IPS DF 19.7 (cell line): ENCODE measurements at places on chromosomes 2 and 18.
A peak's percentile ranks its signal among the peaks of the same experiment; 100 is the strongest.

- DNase-seq, result no peak
Measured at GRCh38 chr2:60353863-60354262, 199.6 kb downstream of the BCL11A start.

DNA sequence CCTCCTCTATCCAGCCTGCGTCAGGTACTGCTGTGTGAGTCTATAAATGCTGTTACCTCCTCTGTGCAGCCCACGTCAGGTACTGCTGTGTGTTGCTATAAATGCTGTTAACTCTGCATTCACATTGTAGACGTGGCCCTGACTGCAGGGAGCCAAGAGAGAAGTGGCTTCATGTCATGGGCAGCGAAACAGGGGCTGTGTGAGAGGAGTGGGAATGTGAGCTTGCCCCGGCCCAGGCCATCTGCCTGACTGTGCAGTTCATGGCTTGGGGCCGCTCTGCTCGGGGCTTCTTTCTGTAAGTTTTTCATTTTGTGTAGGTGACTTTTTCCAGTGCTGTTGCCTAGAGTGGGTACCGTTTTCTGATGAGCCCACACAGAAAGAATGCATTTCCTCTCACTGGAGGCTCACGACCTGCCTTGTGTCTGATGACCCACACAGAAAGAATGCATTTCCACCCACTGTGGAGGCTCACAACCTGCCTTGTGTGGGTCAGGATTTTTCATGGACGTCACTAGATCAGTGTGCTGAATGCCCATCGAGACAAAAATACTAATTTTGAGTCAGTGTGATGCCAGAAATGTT lies 104.5 kb downstream of the SNTG2 start:
- DNase-seq, result no peak

- DNase-seq, result no peak
Measured at GRCh38 chr2:216698895-216699294, 3.5 kb upstream of the IGFBP5 start.

GRCh38 chr2:172671501-172671900 lies 64.1 kb upstream of the RAPGEF4 start:
- DNase-seq, result no peak

- no peak for DNase-seq
Measured at GRCh38 chr18:24039671-24040070, 25.1 kb downstream of the TTC39C start.

GRCh38 chr18:63562284-63562683 lies 20.1 kb downstream of the SERPINB12 start:
- no peak for DNase-seq

DNA sequence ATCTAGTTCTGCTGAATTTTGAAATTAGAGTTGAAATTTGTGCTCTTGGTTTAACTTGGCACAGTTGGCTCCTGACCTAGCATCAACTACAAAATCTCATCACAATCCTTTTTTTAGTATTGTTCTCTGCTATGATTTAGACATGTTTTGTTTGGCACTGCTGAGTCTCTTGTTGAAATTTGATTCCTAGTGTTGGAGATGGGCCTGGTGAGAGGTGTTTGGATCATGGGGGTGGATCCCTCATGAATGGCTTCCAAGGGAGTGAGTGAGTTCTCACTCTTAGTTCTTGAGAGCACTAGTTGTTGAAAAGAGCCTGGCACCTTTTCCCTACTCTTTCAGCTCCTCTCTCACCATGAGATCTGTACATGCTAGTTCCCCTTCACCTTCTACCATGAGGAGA lies 605.6 kb upstream of the SLC39A10 start:
- no peak for DNase-seq

- no peak for DNase-seq
Measured at GRCh38 chr2:12773586-12774394, 57.1 kb downstream of the TRIB2 start.

DNA sequence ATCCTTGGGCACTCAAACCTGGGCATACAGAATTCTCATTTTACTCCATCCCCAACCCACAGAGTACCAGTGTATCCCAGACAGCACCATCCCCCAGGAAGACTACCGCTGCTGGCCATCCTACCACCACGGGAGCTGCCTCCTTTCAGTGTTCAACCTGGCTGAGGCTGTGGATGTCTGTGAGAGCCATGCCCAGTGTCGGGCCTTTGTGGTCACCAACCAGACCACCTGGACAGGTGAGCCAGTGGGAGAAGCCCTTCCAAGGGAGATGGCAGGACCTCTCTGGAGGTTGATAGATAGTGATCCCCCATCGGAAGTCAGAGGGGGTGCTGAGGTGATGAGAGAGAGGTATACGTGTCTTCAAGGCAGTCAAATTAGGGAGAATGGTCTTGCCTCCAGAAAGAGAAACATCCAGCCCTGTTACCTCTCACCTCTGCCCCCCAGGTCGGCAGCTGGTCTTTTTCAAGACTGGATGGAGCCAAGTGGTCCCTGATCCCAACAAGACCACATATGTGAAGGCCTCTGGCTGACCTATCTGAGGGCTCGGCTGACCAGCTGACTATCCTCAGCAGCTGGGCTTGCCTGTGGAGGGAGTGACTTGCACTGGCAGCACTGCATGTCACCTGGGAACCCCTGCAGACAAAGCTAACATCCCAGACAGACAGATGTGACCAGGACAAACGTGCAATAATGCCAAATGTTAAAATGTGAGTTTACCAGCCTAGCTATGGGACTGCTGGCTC lies 9.5 kb downstream of the PKDCC start:
- DNase-seq, result no peak

- DNase-seq, result no peak
Measured at GRCh38 chr2:130728549-130729316, at the start of gene GPR148. GPR148 (plus strand) TSS chr2:130729070; CDS start chr2:130729152, 82 bp downstream.

DNA sequence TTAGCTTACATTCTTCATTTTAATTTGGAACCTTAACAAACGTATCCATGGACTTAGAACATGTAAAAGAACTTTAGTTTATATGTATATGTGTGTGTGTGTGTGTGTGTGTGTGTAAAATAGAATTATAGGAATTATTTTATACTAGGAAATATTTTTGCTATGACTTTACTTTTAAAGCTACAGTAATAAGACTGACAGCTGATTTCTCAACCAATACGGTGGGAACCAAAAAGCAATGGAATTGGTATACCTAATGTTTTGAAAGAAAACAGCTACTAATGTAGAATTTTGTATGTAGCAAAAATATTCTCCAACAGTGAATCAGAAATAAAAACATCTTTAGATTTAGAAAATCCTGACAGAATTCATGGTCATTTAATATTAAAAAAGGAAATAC lies 146.5 kb upstream of the ARL4C start:
- no peak for DNase-seq

DNA sequence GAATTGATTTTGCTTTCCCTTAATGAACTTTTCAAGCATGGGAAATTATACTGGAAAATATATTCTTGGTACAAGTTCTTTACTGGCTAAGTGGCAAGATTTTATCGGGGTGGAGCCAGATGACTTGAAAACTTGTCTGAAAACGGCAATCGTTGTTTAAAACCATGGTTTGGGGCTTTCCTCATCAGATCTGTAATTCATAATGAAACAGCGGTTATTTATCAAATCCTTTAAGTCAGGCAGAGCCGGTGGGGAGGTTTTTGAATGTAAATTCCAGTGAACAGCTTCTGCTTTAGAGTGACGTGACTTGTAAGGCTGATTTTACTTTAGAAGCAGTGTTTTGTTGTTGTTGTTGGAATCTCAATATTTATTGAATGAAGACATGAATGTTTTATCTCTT lies 2.6 kb downstream of the SEC11C start:
- no peak for DNase-seq

GRCh38 chr2:172931256-172931894 lies 144.3 kb upstream of the MAP3K20 start:
- DNase-seq, result peak; percentile 35

DNA sequence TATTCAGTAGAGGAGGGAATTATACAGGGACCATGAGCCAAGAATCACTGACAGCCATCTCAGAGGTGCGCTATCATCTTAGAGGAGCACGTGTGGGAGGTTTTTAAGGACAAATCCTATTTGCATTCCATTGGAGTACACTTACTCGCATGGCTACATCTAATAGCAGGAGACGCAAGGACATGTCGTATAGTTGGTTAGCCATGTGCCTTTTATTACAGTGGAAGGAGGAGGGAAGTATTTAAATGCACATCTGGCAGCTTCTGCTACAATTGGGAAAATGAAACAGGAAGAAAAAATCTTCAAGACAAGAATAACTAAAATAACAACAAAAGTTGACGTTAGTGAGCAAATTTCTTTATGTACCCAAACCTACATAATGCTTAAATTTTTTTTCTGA lies 86.5 kb upstream of the UGP2 start:
- no peak for DNase-seq

- DNase-seq, result no peak
Measured at GRCh38 chr2:73925033-73925704, 1.5 kb upstream of the DGUOK start.

GRCh38 chr18:52228166-52228565 lies 111.8 kb upstream of the DCC start:
- peak; percentile 30 for DNase-seq

DNA sequence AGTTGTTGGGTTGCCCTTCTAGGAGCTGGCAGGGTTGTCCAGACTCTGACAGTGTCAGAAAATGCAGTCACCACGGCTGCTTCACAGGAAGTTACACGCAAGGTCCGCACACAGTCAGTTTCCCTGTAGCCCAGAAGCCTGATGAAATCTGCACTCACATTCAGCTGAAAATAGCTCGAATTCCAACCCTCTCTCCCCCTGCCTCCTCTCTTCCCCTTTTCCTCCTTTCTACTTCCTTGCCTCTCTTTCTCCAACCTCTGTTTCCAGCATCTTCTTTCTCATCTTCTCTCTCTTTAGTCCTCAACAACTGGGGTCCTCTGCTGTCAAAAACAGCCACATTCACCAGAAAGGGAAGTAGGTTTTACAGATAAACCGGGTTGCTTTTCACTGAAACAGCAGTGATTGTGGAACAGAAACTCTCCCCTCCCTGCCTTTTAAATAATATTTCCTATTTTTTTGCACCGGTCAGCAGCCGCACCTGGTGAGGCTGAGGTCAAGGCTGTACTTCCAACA lies 69.3 kb downstream of the BCL11A start:
- DNase-seq, result peak; percentile 28
